ENCODE measurements at places on chromosomes 16 and 17.

- DNase-seq: no peak
These were observed 317 bp downstream of the CLTC start for GRCh38 chr17:59620064-59620359.

DNA sequence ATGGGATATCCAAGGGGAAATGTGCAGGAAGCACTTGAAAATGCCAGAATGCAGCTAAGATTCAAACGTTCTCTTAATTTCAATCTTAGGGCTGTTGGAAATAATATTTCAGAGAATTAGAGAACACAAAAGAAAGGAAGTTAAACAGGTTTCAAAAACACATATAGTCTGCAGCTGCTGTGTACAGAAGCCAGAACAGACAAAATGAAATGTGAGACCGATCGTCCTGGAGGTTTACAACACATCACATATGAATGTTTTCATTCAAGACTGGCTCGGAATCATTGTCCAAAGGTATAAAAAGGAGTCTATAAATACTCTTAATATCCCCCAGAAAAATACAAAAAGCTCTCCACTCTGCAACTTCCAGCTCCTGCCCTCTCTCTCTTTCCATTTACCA, 14.3 kb downstream of the CYTH1 start:
- peak; percentile 46 for DNase-seq

GRCh38 chr17:10790491-10791401, 13.2 kb downstream of the TMEM238L start:
- DNase-seq: peak; percentile 95

DNA sequence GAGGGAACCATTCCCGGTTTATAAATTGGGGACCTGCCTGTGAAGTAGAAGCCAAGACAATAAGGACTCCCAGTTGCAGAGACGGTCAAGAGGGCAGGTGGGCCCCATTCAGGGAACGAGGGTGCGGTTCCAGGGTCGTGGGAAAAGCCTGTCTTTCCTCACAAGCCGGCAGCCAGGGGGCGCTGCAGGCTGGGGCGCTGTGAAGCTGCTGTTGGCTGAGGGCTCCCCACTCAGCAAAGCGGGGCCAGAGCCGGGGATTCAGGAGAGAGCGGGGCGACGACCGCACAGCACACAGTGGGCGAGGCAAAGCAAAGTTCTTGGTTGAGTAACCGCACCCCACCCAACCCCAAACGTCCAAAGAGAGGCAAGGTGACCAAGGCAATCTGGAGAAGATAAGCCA, 24.9 kb downstream of the CDRT15 start:
- DNase-seq: no peak

GRCh38 chr17:39754958-39755553, 17.3 kb downstream of the GRB7 start:
- DNase-seq: peak; percentile 48

Data from muscle of leg (tissue), 16 donors.